Bronchial epithelial cell (primary cell): ENCODE measurements at places on chromosomes 12 and 14.

GRCh38 chr12:124020514-124020949 lies 47.5 kb downstream of the ZNF664 start:
- no peak for DNase-seq

GRCh38 chr14:72521045-72521444 lies 372.9 kb downstream of the DPF3 start:
- DNase-seq, result no peak

DNA sequence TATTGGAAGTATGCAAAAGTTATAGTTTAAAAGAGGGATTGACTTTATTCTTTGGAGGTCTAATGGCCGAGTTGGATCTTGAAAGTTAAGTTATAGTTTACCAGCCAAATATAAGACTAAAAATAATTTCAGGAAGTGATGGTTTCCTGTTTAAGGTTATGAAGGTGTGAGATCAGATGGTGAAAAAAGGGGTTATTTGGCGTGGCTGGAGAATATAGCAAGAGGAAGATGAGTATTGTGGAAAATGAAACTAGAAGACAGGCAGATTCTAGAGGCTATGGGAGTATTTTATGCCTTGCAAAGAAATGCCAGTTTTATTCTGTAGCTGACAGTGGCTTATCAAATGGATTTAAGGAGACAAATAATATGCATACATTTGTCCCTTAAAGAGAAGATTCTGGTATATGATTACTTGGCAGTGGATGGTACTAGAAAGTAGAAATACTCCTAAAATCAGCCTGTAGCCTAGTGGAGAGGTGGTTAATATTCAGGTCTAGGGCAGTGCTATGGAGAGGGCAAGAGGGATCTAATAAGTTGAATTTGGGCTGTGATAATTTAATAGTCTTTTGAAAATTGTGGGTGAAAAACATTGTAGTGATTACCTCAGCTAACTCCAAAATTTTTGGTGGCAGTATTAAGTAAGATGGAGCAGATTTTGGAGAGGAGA lies 1091.8 kb upstream of the ATXN7L3B start:
- no peak for DNase-seq

DNA sequence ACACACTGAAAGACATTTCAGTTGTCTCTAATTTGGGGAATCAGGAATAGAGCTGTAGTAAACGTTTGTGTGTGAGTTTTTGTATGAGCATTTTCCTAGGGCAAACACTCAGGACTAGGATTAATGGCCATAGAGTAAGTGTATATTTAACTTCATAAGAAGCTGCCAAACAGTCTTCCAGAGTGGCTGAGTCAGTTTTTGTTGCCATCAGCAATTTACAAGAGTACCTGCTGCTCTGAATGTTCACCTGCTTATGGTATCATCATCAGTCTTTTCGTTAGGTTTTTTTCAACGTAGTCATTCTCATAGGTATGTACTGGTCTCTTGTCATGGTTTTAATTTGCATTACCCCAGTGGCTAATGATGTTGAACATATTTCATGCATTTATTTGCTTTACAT lies 30.6 kb upstream of the TRHDE start:
- DNase-seq, result no peak

DNA sequence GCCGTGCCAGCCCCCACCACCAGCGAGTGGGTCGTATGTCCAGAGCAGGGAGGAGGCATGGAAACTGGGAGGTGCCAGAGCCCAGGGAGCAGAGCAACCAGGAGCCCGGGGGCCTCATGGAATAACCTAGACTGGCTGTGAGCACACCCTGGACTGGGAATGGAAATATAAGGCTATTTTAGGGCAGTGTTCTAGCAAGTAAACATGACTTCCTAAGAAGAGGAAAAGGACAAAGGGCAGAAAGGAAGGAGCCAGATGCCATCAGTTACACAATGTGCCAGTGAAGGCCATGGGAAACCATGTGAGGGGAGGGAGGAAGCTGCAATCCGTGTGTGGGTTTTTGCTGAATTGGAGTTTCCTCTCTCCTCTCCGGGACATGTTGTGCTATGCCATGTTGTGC lies 18.7 kb upstream of the CPM start:
- DNase-seq, result no peak

- no peak for DNase-seq
Measured at GRCh38 chr14:92754966-92755365, 6.5 kb upstream of the LGMN start.
